HL-60 (cell line): ENCODE measurements at places on chromosomes 5 and 9.

- no peak for DNase-seq
Measured at GRCh38 chr5:10441992-10442435, 335 bp downstream of the ROPN1L start.

DNA sequence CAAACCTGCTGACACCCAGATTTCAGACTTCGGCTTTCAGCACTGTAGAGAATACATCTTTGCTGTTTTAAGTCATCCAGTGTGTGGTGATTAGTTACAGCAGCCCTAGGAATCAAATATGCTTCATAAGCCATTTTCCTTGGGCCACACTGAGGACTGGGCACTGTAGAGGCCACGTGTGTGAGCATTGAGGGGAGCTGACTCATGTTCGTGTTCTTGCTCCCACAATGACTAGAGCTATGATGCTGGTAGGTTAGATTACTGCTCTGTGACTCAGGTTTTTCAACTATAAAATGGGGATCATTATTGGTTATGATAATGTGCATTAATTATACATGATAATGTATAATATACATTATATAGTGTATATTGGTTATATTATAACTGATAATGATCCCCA is 96.5 kb upstream of the PALM2AKAP2 start:
- no peak for DNase-seq

DNA sequence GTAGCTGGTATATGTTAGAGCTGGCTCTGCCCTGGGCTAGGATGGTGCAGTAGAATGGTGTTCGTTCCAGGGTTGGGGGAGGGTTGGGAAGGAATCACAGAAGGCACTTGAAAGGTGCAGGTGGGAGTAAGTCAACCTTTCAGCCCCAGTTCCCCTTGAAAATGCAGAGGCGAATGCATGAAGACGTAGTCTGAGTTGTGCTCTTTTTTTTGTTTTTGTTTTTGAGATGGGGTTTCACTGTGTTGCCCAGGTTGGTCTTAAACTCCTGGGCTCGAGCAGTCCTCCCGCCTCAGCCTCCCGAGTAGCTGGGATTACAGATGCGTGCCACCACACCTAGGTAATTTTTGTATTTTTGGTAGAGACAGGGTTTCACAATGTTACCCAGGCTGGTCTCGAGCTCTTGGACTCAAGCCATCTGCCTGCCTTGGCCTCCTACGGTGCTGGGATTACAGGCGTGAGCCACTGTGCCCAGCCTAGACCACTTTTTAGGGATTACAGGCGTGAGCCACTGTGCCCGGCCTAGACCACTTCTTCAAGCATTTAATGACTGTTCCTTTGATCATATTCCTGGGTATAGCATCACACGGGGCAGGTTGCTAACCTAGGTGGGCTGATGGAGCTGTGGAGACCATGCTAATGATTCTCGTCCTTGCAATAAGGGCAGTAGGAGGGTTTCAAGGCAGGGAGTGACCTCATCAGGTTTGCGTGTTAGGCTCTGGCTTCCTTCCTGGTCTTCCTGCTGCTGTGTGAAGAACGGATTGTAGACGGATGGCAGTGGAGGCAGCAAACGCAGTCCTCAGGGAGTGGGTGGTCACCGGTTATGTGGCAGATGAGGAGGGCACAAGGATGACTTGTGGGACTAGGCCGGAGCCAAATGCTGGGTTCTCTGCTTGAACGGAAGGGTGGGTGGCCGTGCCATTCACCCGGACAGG is 13.7 kb downstream of the EHMT1 start:
- DNase-seq = no peak

DNA sequence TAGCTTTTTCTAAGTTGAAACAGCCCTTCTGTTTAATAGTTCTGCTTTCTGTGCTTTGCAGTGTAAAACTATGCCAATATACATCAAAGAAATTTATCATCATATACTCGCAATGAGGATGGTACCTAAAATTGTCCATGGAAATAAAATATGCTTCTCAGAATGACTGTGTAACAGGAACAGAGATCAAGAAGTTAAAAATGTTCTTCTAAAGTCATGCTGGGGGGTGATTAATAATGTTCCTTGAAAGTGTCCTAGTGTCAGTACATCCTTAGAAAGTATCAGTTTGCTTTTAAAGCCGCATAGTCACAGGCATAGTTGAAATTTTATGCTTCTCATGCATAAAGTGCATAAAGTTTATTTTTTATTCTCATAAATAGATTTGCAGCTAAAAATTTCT is 4.0 kb upstream of the LRRC70 start:
- no peak for DNase-seq

- no peak for DNase-seq
Measured at GRCh38 chr5:137320056-137321045, 178.8 kb downstream of the SPOCK1 start.

DNA sequence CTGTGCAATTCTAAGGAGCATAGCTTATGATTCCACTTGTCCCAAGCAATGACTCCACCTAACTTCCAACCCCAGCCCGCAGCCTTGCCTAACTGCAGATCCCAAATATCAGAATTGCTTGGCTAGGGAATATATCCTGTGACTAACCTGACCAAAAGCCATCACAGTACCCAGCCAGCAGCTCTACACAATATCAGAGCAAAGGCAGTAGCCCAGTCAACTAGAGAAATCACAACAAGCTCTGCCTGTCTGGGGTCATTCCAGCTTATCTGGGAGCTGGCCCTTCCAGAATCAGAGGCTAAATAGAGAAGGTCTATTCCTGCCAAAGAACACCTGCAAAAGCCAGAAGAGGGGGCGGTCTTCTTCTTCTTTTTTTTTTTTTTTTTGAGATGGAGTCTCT is 9.3 kb upstream of the KIAA1958 start:
- DNase-seq = no peak

GRCh38 chr5:168916266-168916665 is 337.1 kb upstream of the PANK3 start:
- DNase-seq = no peak

- DNase-seq = no peak
Measured at GRCh38 chr9:126412905-126413304, 86.3 kb downstream of the MVB12B start.

DNA sequence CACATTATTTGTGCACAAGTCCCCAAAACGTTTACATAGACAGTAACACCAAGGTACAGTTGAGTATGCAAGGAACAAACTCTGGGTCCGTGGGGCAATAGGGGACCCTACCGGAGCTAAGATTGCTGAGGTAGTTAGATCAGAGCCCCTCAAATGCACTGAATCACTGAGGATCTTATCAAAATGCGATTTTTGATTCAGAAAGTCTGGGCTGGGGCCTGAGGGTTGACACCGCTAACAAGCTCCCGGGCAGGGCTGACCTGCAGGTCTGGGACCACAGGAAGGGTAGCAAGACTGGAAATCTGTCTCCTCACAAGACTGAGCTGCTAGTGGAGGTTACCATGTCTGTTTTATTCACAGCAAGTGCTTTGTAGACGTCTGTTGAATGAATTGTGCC is 1.8 kb upstream of the IL3 start:
- DNase-seq = no peak

DNA sequence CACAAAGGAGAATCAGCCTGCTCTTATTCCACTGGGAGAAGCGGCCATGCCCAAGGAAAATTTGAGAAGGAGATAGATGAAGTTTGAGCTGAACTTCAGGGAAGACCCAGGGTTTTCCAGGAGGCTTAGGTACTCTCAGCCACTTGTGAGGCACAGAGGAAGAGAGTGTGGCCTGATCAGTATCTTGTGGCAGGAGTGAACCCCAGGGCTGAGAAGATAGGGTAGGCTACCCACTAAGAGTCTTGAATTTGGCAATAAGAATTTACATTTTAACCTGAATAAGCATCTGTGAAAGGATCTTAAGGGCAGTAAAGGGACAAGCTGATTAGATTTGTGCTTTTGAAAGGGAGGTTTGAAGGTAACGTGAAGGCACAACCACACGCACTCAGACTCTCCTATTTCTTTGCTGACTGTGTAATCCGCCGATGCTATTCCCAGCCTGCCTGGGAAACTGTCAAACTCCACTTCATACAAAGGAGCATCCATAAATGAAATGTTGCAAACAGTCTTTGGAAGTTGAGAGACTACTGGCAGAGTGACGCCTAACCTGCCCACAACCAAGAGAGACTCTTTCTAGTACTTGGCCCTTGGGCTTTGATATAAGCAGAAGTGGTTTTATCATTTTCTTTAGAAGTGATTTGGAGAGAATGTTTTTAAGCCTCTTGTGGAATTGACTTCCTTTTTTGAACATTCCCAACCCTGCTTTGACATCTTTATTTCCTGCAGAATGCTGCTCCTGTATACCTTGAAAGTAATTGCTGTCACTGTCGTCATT is 108.2 kb upstream of the VCAN start:
- DNase-seq = no peak

GRCh38 chr9:20208961-20209371 is 413.3 kb downstream of the MLLT3 start:
- DNase-seq = no peak

DNA sequence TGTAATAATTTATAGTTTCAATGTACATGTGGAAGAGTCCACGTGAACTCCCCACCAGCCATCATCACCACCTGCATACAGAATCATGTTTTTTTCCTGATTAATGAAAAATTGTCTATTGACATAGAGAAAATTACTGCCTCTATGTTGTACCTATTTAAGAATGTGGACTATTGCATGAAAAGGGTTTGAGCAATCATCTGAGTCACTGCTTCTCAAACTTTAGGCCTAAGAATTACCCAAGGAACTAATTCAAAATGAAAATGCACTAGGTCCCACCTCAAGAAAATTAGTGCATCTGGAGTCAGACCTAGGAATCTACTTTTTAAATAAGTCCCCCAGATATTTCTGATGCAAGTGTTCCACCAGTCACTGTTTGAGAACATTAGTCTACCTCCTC is 709.3 kb downstream of the MAT2B start:
- no peak for DNase-seq

DNA sequence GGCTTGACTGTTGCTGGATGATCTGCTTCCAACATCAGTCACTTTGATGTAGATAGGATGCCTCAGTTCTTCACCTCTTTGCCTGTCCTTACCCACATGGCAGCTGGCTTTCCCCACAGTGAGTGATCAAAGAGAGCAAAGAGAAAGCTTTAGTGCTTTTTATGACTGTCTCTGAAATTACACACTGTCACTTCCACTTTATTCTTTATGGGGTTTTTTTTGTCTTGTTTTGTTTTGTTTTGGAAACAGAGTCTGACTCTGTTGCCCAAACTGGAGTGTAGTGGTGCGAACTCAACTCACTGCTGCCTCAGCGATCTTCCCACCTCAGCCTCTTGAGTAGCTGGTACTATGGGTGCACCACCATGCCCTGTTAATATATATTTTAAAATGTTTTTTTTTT is 32.4 kb upstream of the C5orf24 start:
- DNase-seq = no peak

GRCh38 chr5:54259090-54259489 is 51.3 kb downstream of the ARL15 start:
- no peak for DNase-seq

DNA sequence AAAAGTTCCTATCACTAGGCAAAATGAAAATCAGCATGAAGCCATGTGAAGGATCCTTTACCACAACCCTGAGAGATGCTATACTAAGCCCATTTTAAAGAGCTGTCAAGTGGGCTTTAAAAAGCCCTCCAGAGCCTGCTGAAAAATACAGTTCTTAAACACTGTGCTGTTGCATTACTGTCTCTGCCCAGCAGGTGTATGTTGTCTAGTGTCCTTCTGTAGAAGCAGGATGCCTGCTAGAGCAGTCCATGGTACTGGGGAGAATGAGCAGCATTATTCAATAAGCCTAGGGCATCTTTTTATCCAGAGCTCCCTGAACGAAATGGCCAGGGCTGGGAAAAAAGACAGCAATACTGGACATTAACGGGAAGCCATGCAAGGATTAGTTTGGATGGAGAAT is 126.2 kb upstream of the PLCXD3 start:
- no peak for DNase-seq

DNA sequence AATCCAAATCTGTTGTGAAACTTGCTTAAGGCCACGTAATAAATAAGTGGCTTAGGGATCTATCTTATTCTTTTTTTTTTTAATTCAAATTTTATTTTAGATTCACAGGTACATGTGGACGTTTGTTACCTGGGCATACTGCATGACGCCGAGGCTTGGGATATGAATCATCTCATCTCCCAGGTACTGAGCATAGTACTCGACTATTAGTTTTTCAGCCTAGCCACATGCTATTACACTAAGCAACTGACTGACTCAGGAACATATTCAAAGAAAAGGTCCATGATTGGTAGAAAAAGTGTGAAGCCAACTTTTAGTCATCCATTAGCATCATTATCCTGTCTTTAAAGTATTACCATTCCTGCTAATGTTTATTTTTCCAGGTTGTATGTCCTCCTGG is 1103.5 kb upstream of the DMAC1 start:
- DNase-seq = no peak

GRCh38 chr5:102910240-102911226 is 155.4 kb downstream of the PAM start:
- DNase-seq = no peak

DNA sequence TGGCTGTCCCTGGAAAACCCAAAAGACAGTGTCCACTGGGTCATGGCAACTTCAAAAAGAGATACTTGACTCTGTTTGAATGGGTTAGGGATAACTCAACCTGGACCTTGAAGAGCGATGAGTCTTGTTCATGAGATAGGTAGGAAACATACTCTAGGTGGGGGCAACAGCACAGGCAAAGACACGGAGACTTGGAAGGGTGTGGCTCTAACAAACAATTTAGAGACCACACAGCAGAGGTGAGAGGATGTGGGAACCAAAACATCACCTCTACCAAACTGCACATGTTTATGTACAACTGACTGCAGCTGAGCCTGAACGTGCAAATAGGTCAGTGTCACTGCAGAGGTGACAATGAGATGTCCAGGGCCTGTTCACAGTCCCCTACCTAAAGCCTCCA is 247.7 kb upstream of the ADRA1B start:
- no peak for DNase-seq

- no peak for DNase-seq
Measured at GRCh38 chr9:78971540-78971939, 600.2 kb upstream of the TLE4 start.

DNA sequence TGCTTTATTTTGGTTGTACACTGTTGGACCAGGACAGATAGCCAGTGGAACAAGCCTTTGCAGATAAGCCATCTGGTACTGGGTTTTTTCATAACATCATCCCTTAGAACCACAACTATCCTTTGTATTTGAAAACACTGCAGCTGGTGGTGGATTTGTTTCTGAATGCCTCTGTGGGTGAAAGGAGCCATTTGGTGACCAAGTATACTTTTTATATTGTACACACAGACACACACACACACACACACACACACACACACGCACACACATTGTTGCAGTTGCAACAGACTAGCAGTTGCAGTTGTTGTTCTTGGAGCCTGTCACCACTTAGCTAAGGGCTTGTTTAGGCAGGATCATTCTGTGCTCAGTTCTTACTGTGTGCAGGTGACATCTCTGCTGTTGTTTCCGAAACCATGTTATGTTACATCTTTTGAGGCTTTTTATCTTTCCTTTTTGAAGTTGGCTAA is 22.9 kb upstream of the CAVIN4 start:
- DNase-seq = no peak

GRCh38 chr5:147887026-147887627 is 8.6 kb downstream of the SCGB3A2 start:
- DNase-seq = peak; percentile 25

DNA sequence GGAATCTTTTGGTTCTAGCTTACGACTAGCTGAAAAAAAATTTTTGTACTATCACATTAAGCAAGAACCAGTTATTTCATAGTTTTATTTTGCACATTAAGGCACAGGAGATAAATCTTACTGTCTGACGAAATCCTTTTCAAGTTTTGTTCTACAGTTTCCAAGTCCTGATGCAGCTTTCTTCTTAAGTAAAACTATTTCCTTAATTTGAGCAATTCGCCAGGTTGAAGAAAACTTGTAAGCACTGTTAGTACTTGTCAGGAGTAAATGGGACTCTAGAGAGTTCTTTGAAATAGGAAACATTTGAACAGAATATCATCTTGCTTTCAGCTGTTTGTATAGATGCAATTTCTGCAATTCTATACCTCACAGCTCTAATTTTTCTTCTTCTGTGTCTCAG is 318.8 kb upstream of the ELAVL2 start:
- DNase-seq = no peak
